ENCODE measurements at places on chromosomes 3 and 15. TPM values are rescaled to one million over a fixed set of nuclear protein-coding genes. Genes with fewer than 3 reads are reported as not detected.

The DGKG gene
- 1.2 TPM for total RNA-seq

The NXPE3 gene
- 40.8 TPM for total RNA-seq

The C15orf40 gene
- 9.7 TPM for total RNA-seq

The MKRN3 gene
- 0.43 TPM for total RNA-seq

The TRH gene
- total RNA-seq: 0.20 TPM

The ECE2 gene
- 0.17 TPM for total RNA-seq

The SSUH2 gene
- total RNA-seq: not detected

The FBXO40 gene
- total RNA-seq: not detected

All from smooth muscle cell of the pulmonary artery (primary cell).